ENCODE measurements at places on chromosomes 7 and 10.

DNA sequence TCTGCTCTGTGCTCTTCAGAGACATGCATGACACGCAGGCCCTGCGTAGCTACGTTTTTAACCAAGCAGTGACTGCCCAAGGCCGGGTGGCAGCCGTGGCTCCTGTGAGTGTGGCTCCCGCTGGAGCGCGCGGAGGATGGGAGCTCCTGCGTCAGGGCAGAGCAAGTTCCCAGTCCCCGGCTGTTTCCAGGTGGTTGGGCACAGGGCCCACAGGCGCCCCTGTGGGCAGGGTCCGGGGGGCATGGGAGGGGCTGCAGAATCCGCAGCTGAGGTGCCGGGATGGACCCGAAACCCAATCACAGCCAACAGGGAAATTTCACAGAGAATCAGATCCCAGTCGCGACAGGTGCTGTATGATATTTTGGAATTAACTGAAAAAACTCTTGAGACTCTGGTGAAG lies 9.8 kb downstream of the NKX6-2 start:
- DNase-seq = no peak

GRCh38 chr7:51482976-51483375 lies 166.4 kb upstream of the COBL start:
- no peak for DNase-seq

DNA sequence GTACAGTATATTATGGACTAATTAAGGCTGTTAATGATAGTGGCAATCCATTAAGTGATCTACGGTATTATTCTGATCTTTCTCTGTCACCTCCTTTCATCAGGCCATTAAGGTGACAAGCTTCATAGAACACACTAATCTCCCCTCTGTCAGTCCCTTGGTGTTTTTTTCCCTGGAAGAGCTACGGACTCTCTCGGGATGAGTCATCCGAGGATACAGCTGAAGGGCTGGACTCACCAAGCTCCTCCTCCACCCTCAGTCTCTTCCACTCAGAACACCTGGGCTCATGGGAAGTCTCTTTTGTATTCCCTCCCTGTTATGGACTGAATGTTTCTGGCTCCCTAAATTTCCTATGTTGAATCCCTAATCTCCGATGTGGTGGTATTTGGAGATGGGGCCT lies 69.8 kb upstream of the PLXNA4 start:
- no peak for DNase-seq

DNA sequence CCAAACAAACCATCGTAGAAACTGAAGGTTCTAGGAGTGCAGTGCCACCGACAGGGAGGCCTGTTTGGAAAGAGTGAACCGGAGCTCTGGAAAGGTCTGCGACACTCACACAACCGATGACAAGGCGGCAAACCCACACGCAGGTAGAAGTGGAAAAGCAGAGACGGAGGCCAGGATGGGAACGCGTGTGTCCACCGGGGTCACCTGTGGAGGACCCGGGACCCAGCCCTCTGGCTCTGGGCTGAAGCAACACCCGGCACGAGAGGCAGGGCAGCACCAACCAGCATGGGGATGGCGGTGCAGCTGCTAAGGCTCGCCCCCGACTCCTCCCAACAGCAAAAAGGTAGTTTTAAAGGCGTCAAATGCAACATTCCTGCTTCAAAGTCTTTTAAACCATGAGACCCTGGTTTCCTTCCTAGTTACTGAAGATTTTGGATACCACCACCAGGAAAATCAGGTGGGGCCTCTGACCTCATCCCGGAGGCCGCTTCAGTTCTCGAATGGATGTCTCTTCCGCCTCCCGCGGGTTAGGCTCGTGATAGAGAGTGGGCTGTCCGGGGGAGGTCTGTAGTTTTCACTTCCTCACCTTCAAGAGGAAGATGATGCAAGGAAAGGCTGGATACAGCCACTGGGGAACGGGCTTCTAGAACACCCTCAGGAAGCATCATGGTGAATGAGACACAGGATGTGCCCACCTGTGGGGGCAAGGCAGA lies 115.5 kb downstream of the SMURF1 start:
- DNase-seq = no peak

DNA sequence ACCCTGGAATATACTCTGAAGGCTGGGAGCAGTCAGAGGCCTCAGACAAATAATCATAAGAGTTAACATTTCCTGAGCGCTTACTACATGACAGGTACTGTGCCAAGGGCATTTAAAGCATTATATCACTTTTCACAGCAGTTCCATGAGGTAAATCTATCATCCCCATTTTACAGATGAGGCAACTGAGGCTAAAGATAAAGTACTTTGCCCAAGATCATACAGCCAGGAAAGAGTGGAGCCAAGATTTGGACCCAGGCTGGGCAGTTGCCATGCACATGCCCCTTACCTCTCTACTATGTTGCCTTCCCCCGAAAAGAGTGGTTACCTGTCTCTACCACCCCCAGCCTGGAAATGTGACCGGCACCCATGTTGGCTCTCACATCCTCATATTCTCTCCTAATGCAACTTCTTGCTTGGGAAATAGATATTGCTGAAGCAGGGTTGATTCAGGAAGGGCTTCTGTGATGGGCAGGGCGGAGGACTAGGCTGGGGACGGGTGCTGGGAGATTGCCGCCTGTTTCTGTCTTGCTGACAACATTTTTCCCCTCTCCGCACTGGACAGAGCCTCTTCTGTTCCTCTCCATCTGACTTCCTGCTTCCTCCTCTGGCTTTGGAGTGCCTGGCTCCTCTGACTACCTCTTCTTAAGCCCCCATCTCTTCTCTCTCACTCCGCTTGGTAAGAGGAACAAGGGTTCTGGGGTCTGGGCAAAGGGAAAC lies 13.8 kb downstream of the SMO start:
- no peak for DNase-seq
